Activated CD8-positive, alpha-beta T cell treated with anti-CD3 and anti-CD28 coated beads, Interleukin-2, amount 10 ng/mL, durations not matched to agents 7 days and 5 days (primary cell): ENCODE measurements at places on chromosomes 7 and 10. TPM values are rescaled to one million over a fixed set of nuclear protein-coding genes. Genes with fewer than 3 reads are reported as not detected.

DNA sequence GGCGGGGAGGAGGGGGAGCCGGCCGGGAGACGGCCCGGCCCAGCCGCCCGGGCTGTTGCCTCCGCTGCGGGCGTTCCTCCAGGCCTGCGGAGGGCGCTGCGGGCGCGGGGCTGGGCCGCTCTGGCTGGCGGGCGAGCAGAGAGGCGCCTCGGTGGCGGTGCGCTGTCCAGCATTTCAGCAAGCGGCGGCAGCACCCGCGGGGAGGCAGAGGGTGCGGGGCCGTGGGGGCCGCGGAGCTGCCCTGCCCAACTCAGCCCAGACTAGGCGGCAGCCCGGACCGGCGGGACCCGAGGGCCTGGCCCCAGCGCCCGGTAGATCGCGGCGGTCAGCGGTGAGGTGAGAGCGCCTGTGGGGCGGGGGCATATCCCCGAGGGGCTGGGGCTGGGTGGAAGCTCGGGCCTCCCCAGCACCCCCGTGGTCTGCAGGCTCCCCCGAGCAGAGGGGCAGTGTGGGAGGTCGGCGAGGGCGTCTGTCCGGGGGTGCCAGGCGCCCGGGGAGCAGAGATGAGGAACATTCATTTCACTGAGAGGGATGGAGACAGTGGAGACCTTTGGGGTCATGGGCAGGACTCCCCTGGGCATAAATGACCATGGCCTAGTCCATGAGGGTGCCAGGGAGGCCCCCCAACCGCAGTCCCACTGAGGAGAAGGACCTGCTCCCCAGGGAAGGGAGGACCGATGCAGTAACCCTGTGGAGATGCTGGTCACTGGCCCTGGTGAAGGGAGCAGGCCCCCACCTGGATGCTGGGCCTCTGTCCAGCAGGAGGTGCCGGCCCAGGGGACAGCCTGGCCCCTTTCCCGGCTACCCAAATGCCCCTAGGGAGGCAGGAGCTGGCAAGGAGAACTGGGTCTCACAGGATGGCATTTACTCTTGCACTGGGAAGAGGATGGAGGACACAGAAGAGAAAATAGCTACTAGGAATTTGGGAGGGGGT lies at the start of gene SRRM3:
TSS of gene SRRM3 (plus strand) at position 165 of the 934 bp plus-strand sequence. CDS start 33,171 bp downstream, outside the sequence.
- H3K4me1 ChIP-seq: no peaks in the 10 kb centered on the region
- no peaks in the 10 kb centered on the region for H3K27me3 ChIP-seq
- H3K4me3 ChIP-seq: no peak within 1 kb of the TSS

DNA sequence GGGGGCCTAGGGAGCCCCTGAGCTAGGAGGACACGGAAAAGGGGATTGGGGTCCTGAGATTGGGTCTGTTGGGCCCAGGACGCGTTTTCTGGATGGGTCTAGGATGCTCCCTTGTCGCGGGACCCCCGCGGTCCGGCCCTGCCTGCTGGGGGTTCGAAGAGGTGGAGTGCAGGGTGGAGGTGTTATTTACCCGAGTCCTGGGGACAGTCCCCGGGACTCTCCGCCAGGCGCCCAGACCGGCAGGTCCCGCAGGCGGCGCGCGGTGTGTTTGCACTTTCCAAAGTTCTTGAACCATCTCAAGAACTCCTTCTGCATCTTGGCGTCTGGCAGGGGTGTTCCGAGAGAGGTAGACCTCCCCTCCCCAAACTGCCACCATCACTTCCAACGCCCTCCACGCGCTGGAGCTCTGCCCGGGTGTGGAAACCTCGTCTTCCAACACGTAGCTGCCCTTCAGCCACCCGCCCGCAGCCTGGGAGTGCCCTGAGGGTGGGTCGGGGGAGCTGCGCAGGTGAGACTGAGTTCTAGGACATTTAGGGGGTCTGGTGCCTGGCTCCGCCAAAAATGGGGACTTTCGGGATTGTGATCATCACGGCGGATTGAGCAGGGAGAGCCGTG lies 569 bp downstream of the CAV1 start:
- H3K27me3 ChIP-seq: peaks cover 75% of the 10 kb centered on the region
- peaks cover 22% of the 10 kb centered on the region for H3K4me1 ChIP-seq
- H3K4me3 ChIP-seq: peak overlapping the region; percentile 78
- H3K36me3 ChIP-seq: no peaks in the 10 kb centered on the region

- H3K27ac ChIP-seq: no peak overlapping the region
- H3K4me1 ChIP-seq: peaks cover 32% of the 10 kb centered on the region
- H3K27me3 ChIP-seq: peaks cover 27% of the 10 kb centered on the region
- no peak for DNase-seq
Measured at GRCh38 chr10:110141185-110141584, 66.2 kb upstream of the MXI1 start.

DNA sequence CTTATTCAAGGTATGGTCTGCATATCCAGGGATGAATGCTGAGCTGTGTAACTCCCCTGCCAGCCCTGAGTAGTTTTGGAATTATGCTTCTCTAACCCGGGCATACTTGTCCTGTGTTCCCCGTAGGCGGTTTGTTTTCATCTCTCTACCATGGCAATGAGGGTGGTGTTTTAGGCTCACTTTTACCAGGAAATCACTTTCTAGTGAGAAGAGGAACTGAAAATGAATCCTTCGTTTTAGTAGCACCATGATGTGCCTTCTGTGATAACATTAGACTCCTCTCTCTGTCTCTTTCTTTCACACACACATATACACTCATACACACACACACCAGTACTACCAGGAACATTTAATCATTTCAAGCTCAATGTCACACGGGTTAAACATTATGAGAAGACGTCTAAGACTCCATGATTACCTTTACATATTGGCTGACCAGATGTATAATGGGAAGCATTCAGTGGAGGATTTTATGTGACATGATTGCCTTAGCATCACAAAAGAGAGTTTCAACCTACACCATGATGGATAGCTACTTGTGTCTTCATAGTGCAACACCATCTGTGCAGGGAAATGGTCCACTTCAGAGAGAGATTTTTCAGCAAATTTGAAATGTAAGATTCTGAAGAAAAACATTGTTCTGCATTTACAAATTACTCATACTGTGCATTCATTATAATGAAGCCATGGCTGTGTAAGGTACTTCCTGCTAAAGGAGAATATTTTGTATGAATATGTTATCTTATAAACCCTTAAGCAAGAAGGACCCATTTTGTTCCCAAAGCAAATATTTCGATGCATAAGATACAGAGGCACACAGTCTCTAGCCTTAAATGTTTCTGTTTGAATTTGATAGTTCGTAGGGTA lies 31.0 kb upstream of the PFKP start:
- H3K36me3 ChIP-seq: no peaks in the 10 kb centered on the region
- no peak overlapping the region for H3K4me3 ChIP-seq
- H3K4me1 ChIP-seq: no peaks in the 10 kb centered on the region
- peaks cover 14% of the 10 kb centered on the region for H3K27me3 ChIP-seq
- no peak for DNase-seq

GRCh38 chr7:151382079-151382885 lies 27.6 kb downstream of the WDR86 start:
- peaks cover 10% of the 10 kb centered on the region for H3K36me3 ChIP-seq
- peaks cover 12% of the 10 kb centered on the region for H3K4me1 ChIP-seq
- peak overlapping the region; percentile 44 for H3K4me3 ChIP-seq
- H3K27me3 ChIP-seq: peaks cover 21% of the 10 kb centered on the region

The CEP55 gene
- 81.1 TPM for total RNA-seq

The CDC123 gene
- 99.0 TPM for total RNA-seq
